Caco-2 (cell line): ENCODE measurements at places on chromosomes 1 and 21. TPM values are rescaled to one million over a fixed set of nuclear protein-coding genes. Genes with fewer than 3 reads are reported as not detected.

The MIXL1 gene
- not detected in 2 replicates for total RNA-seq

The DCDC2B gene
- total RNA-seq, result not detected in 2 replicates

GRCh38 chr21:32597205-32597604 lies 11.9 kb upstream of the TCP10L start:
- H3K36me3 ChIP-seq, result no peaks in the 10 kb centered on the region
- DNase-seq, result no peak
- H3K27ac ChIP-seq, result no peak overlapping the region

The RAB7B gene
- total RNA-seq, result not detected in 2 replicates

DNA sequence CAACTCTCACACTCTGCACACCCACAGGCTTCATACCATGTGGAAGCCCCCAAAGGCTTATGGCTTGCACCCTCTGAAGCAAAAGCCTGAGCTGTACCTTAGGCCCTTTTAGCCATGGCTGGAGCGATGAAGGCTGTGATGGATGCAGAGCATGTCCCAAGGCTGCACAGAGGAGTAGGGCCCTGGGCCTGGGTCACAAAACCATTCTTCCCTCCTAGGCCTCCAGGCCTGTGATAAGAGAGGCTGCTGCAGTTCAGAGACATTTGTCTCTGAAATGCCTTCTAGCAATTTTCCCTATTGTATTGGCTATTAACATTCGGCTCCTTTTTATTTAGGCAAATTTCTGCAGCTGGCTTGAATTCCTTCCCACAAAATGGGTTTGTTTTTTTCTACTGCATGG lies 1707.7 kb downstream of the MRPL39 start:
- H3K4me1 ChIP-seq, result no peaks in the 10 kb centered on the region
- no peak for DNase-seq
- no peaks in the 10 kb centered on the region for H3K27me3 ChIP-seq
- no peak overlapping the region for H3K27ac ChIP-seq
- no peak overlapping the region for H3K4me3 ChIP-seq
- H3K36me3 ChIP-seq, result no peaks in the 10 kb centered on the region

The VANGL2 gene
- 3.2 and 3.4 TPM in 2 replicates for total RNA-seq

- H3K4me1 ChIP-seq, result no peaks in the 10 kb centered on the region
- H3K27me3 ChIP-seq, result no peaks in the 10 kb centered on the region
- H3K27ac ChIP-seq, result no peak overlapping the region
- no peaks in the 10 kb centered on the region for H3K36me3 ChIP-seq
These were observed 58.7 kb downstream of the NIBAN1 start for GRCh38 chr1:184915463-184916090.

The TCEA3 gene
- total RNA-seq, result 14.6 and 15.8 TPM in 2 replicates

The PADI2 gene
- 0.73 and 0.84 TPM in 2 replicates for total RNA-seq

DNA sequence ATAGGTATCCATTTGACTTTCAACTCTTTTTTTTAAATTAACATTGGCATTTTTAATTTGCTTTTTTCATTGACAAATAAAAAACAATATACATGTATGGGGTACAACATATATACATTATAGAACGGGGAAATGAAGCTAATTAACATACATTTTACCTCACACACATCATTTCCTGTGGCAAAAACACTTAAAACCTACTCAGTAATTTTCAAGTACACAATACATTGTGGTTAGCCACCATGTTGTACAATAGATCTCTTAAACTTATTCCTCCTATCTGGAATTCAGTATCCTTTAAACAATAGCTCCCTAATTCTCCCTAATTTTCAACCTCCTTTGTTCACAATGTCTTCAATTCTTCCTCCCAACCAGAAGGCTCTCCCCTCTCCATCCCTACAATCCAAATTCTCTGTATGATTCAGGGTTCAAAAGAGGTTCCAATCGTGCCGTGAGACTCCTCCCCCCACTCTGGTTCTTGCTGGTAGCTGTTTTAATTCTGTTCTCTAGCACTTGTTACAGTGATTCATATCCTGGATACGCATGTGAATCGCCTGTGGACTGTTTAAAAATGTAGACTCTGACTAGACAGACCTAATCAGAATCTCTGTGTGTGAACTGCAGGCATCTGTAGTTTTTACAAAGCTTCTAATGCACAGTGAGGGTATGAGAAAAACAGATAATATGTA lies 87.6 kb upstream of the DUSP10 start:
- H3K27me3 ChIP-seq, result no peaks in the 10 kb centered on the region
- H3K4me3 ChIP-seq, result no peak overlapping the region
- no peaks in the 10 kb centered on the region for H3K4me1 ChIP-seq
- H3K27ac ChIP-seq, result no peak overlapping the region
- H3K36me3 ChIP-seq, result no peaks in the 10 kb centered on the region

DNA sequence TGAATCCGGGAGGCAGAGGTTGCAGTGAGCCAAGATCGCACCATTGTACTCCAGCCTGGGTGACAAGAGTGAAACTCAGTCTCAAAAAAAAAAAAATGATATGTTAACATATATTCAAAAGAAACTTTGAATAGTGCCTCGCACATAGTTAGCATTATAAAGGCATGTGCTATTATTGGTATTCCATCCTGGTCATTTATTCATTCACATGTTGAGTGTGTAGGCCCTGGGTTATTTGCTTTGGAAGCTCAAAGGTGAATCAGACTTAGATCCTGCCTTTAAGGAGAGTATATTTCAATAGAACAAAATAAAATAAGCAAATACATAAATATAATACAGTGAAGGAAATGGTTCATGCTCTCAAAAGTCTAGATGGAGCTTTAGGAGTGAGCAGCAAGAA lies 13.4 kb downstream of the SLC22A15 start:
- H3K36me3 ChIP-seq, result no peaks in the 10 kb centered on the region
- no peak overlapping the region for H3K4me3 ChIP-seq
- no peak for DNase-seq
- no peak overlapping the region for H3K27ac ChIP-seq
- no peaks in the 10 kb centered on the region for H3K27me3 ChIP-seq
- no peaks in the 10 kb centered on the region for H3K4me1 ChIP-seq

- H3K27ac ChIP-seq, result peak overlapping the region; percentile 78
- H3K27me3 ChIP-seq, result no peaks in the 10 kb centered on the region
- peaks cover 31% of the 10 kb centered on the region for H3K4me1 ChIP-seq
- peak overlapping the region; percentile 73 for H3K4me3 ChIP-seq
- no peaks in the 10 kb centered on the region for H3K36me3 ChIP-seq
These were observed 26.2 kb upstream of the A3GALT2 start for GRCh38 chr1:33346927-33347649.

The PPFIA4 gene
- 8.7 and 9.4 TPM in 2 replicates for total RNA-seq

DNA sequence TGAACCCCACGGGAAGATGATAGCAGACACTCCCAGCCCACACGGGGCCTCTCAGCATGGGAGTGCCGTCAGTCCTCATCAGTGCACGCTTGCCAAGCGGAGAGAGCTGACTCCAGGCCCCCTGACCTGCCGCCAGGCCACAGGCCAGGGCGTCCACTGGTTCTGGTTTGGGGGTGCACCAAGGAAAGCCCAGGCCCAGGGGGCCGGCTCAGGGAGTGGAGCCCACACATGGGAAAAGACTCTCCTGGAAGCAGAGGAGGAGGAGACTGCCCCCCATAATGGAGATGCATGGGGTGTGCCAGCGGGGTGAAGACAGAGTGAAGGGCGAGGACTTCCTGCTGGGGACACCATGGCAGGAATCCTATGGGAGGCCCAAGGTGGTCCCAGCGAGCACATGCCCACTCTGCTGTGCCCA lies 6.4 kb downstream of the TRIM11 start:
- H3K27me3 ChIP-seq, result no peaks in the 10 kb centered on the region
- no peak overlapping the region for H3K4me3 ChIP-seq
- peaks cover 12% of the 10 kb centered on the region for H3K4me1 ChIP-seq
- peaks cover 6% of the 10 kb centered on the region for H3K36me3 ChIP-seq

DNA sequence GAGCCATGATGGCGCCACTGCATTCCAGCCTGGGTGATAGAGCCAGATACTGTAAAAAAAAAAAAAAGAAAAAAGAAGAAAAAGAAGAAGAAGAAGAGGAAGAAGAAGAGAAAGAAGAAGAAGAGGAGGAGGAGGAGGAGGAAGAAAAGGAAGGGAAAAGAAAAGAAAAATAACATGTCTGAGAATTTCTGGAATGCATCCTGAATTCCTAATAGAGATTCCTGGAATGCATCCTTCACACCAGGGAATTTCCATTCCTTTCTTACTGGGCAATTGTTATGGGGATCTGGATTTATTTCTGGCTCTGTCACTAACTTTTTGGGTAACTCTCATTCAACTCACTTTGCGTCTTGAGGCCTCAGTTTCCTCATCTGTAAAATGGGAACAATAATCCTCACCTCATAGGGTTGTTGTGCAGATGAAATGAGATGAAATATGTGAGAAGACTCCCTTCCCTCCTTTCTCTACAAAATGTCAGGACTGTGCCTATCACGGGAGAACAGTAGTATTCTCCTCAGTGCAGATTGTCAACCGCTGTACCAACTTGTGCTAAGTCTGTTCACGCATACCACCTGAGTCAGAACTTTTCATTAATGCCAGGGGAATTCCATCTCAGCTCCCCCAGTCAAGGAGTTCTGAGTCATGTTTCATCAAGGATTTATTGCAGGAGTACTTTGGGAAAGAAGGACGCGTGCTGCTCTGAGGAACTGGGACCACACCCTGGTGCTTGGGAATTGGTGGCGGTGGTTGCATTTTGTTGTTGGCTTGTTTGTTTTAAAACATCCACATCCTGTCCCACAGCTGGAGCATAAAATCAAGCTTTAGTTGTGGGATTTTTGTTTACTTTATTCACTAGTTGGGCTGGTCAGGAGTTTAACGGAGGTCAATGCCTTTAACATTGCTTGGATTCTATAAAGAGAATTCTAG lies 42.4 kb upstream of the ROR1 start:
- H3K27me3 ChIP-seq, result no peaks in the 10 kb centered on the region
- H3K36me3 ChIP-seq, result no peaks in the 10 kb centered on the region
- peaks cover 8% of the 10 kb centered on the region; the same call in 1 of the 2 replicates for H3K4me1 ChIP-seq
- no peak overlapping the region for H3K4me3 ChIP-seq

- peak overlapping the region; percentile 88 for H3K4me3 ChIP-seq
- peak; percentile 62 for DNase-seq
- peaks cover 9% of the 10 kb centered on the region for H3K4me1 ChIP-seq
- no peaks in the 10 kb centered on the region for H3K27me3 ChIP-seq
- H3K36me3 ChIP-seq, result no peaks in the 10 kb centered on the region
These were observed 570 bp upstream of the NEK7 start for GRCh38 chr1:198156111-198156744.

- H3K36me3 ChIP-seq, result no peaks in the 10 kb centered on the region; the same call in 1 of the 2 replicates
- DNase-seq, result no peak
- no peak overlapping the region for H3K27ac ChIP-seq
- no peak overlapping the region for H3K4me3 ChIP-seq
- H3K27me3 ChIP-seq, result no peaks in the 10 kb centered on the region
- no peaks in the 10 kb centered on the region for H3K4me1 ChIP-seq
These were observed 12.5 kb upstream of the GPR153 start for GRCh38 chr1:6273380-6273891.

GRCh38 chr1:31666263-31666963 lies 21.7 kb upstream of the PEF1 start:
- H3K36me3 ChIP-seq, result no peaks in the 10 kb centered on the region
- no peaks in the 10 kb centered on the region for H3K27me3 ChIP-seq
- H3K27ac ChIP-seq, result no peak overlapping the region
- no peaks in the 10 kb centered on the region for H3K4me1 ChIP-seq

DNA sequence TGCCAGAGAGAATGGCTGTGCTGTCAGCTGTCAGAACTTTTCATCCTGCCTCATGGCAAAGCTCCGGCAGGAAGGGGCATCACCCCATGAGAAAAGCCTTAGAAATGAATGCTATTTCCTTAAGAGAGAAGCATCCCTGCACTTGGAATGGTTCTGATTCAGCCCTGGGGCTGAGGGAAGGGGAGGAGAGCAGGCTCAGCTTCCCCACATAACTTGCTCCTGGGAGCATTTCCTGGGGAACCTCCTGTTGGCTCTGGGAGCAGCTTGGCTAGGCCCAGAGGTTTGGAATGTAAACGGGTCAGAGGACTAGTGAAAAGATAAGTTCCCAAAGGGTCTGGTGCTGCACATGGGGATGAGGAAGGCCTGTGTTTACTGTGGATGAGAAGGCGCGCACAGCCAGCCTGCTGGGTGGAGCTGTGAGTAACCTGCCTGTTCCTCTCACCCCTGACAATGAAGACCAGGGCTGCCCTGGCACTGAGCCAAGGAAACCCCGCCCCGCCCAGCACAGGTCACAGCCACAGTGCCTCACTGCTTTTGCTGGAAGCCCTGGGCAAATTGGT lies 5.0 kb downstream of the PRELP start:
- no peak overlapping the region for H3K27ac ChIP-seq
- no peaks in the 10 kb centered on the region for H3K4me1 ChIP-seq
- H3K36me3 ChIP-seq, result no peaks in the 10 kb centered on the region
- no peak for DNase-seq

- no peaks in the 10 kb centered on the region for H3K36me3 ChIP-seq
- H3K27me3 ChIP-seq, result no peaks in the 10 kb centered on the region; the same call in 1 of the 2 replicates
- peak within 1 kb of the TSS; percentile 84 for H3K27ac ChIP-seq
- H3K4me3 ChIP-seq, result peak within 1 kb of the TSS; percentile 88
- DNase-seq, result peak; percentile 74
These were observed at the start of gene DDAH1 for GRCh38 chr1:85465099-85465785. TSS of gene DDAH1 (minus strand) at chr1:85465159. CDS start at chr1:85465045, 114 bp downstream.

GRCh38 chr1:91335603-91336002 lies 69.0 kb downstream of the HFM1 start:
- no peak overlapping the region for H3K27ac ChIP-seq
- H3K4me3 ChIP-seq, result no peak overlapping the region
- no peaks in the 10 kb centered on the region for H3K36me3 ChIP-seq

The LINGO4 gene
- not detected in 2 replicates for total RNA-seq

DNA sequence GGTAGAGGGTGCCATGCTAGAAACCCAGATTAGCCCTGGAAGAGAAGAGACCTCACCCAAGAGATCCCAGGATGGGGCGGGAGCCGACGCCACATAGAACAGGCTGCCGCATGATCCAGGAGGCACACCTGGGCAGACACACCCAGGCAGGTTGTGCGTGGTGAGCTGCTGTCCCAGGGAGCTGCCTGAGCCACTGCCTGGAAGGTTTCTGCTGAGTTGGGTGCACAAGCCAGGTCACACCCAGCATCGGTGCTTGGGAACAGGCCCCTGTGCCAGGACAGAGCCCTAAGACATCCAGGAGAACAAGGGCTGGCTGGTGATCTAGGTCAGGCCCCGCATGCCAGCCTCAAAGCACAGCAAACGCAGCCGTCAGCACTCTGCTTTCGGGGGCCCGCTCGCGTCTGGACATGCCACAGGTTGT lies 40.2 kb downstream of the CTNNBIP1 start:
- H3K36me3 ChIP-seq, result no peaks in the 10 kb centered on the region
- no peak for DNase-seq
- H3K27me3 ChIP-seq, result no peaks in the 10 kb centered on the region
- H3K27ac ChIP-seq, result no peak overlapping the region

DNA sequence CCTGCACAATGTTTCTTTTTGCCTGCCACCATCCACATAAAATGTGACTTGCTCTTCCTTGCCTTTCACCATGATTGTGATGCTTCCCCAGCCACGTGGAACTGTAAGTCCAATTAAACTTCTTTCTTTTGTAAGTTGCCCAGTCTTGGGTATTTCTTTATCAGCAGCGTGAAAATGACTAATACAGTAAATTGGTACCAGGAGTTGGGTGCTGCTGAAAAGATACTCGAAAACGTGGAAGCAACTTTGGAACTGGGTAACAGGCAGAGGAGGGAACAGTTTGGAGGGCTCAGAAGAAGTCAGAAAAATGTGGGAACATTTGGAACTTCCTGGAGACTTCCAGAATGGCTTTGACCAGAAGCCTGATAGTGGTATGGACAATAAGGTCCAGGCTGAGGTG lies 425.3 kb downstream of the GPATCH2 start:
- no peak overlapping the region for H3K4me3 ChIP-seq
- H3K27ac ChIP-seq, result no peak overlapping the region
- no peaks in the 10 kb centered on the region for H3K4me1 ChIP-seq
- no peaks in the 10 kb centered on the region for H3K36me3 ChIP-seq

- no peak for DNase-seq
- no peak overlapping the region for H3K27ac ChIP-seq
- no peaks in the 10 kb centered on the region for H3K36me3 ChIP-seq
- no peak overlapping the region for H3K4me3 ChIP-seq
These were observed 6.7 kb upstream of the EPHA8 start for GRCh38 chr1:22556391-22557104.

The IER5 gene
- total RNA-seq, result 8.6 and 9.4 TPM in 2 replicates

The CR1L gene
- not detected in 2 replicates for total RNA-seq

The TARBP1 gene
- total RNA-seq, result 33.8 and 37.0 TPM in 2 replicates

The CRNN gene
- total RNA-seq, result not detected in 2 replicates

The CELA3B gene
- not detected in 2 replicates for total RNA-seq
